ENCODE measurements at places on chromosomes 5 and 9. TPM values are rescaled to one million over a fixed set of nuclear protein-coding genes. Genes with fewer than 3 reads are reported as not detected.

SLC25A48 gene
- total RNA-seq, result not detected

KIAA0825 gene
- 1.3 TPM for total RNA-seq

CKMT2 gene
- total RNA-seq, result not detected

C9orf50 gene
- not detected for total RNA-seq

FST gene
- 13.4 TPM for total RNA-seq

OR1L1 gene
- total RNA-seq, result not detected

CDH6 gene
- not detected for total RNA-seq

- H3K4me1 ChIP-seq, result no peaks in the 10 kb centered on the region
- H3K4me3 ChIP-seq, result no peak overlapping the region
- DNase-seq, result no peak
- H3K27ac ChIP-seq, result no peak overlapping the region
- H3K36me3 ChIP-seq, result no peaks in the 10 kb centered on the region
These were observed 9.1 kb downstream of the CACFD1 start for GRCh38 chr9:133468777-133469421.

DNA sequence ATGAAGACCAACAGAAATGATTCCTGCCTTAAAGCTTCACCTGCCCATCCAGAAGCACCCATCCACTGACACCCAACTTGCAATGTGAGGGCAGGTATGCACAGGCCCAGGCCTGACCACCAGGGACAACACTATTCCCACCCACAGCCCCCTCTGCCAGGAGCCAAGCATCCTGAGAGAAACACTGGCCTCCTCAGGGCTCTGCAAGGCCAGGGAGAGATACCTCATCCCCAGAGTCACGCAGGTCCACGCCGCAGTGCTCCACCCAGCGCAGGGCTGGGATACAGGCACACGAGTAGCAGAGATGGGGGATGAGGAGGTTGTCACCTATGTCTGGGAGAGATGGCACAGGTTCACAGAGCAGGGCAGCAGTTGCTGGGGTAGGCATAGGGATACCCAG, 99.4 kb downstream of the PSD2 start:
- H3K4me1 ChIP-seq, result no peaks in the 10 kb centered on the region
- H3K27me3 ChIP-seq, result peaks cover 18% of the 10 kb centered on the region
- H3K4me3 ChIP-seq, result no peak overlapping the region
- H3K27ac ChIP-seq, result no peak overlapping the region

DNA sequence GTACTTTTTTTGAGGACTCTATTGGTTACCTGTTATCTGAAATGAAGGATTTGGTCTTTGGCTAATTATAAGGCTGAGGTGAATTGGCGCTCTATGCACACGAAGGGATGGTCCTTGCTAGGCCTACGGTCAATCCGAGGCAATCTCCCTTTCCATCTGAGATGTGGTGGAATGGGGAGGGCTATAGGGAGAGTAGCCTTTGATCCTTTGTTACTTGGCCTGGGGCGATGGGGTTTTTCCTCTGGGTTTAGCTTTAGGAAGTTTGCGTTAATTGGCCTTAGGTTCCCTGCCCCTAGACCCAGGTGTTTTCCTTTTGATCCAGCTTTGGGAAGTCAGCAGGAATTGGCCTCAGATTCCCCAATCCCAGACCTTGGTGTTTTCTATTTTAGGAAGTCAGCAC, 102.1 kb upstream of the C9orf72 start:
- H3K36me3 ChIP-seq, result no peaks in the 10 kb centered on the region
- H3K4me3 ChIP-seq, result no peak overlapping the region
- no peaks in the 10 kb centered on the region for H3K27me3 ChIP-seq
- H3K4me1 ChIP-seq, result no peaks in the 10 kb centered on the region
- H3K27ac ChIP-seq, result no peak overlapping the region
- DNase-seq, result no peak

DNA sequence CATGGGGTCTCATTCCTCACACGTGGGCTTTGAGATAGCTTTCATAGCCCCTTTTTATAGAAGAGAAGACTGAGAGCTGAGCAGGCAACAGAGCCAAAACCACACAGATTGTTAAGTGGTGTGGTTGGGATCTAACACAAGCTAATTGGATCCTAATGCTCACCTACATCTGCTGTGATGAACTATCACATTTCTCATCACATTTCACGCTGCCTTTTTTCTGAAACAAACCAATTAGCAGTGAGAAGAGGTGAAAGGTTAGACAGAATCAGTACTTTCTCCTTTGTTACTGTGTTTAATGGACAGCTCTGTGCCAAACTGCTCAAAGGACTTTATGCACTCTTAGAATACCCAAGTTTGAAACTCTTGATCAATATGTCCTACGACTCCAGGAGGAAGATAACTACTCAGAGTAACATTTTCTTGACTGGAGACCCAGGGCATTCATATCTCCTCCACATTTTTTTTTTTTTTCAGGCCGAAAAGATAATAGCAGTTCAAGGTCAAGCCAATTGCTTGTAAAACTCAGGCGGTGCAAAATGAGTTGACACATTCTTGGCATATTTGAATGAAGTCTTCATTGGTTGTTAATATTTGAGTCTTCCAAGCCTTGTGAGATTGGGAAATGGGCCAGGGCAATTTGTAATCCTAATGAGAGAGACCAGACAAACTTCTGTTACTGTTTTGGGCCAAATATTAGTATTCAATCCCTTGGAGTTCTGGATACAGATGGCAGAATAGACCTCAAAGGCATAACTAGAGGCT, 138.4 kb downstream of the KCTD16 start:
- no peak for DNase-seq
- H3K27me3 ChIP-seq, result no peaks in the 10 kb centered on the region
- no peaks in the 10 kb centered on the region for H3K4me1 ChIP-seq
- no peaks in the 10 kb centered on the region for H3K36me3 ChIP-seq

DNA sequence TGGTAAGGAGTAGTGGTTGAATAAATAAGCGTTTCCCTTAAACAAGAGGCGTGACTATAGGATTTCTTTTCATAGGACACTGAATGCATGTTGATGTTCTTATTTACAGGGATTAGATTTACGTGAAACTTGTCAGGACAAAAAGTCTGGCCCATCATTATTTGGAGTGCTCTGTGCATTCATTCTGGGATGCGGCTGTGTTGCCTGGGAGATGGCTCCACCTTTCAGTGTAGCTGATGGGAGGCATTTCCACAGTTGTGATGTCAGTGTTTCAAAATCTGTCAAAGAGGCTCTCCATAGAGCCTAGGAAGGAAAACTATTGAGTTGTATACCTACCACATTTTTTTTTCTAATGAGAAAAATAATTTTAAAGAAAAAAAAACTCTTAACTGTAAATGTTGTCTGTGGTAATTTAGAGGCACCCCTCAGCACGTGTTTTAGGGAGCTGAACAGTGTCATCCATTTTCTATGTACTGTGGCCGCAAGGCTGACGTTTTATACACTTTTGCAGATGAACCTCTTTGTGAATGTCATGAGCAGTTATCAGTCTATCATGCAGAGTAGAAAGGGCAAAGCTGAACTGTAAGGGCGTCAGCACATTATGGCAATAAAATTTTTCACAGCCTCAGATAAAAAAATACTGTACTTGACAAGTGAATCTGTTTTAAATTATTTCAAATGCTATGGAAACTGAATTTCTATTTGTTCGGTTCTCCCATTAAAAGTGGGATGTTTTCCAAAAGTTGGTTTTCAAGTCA, 202.7 kb downstream of the PBX3 start:
- no peaks in the 10 kb centered on the region for H3K4me1 ChIP-seq
- DNase-seq, result no peak
- H3K4me3 ChIP-seq, result no peak overlapping the region
- no peaks in the 10 kb centered on the region for H3K27me3 ChIP-seq
- no peaks in the 10 kb centered on the region for H3K36me3 ChIP-seq
- no peak overlapping the region for H3K27ac ChIP-seq

GRCh38 chr5:123351240-123351639, 72.0 kb downstream of the CEP120 start:
- no peaks in the 10 kb centered on the region for H3K27me3 ChIP-seq
- no peak overlapping the region for H3K4me3 ChIP-seq
- H3K4me1 ChIP-seq, result no peaks in the 10 kb centered on the region
- H3K27ac ChIP-seq, result no peak overlapping the region
- DNase-seq, result no peak

GRCh38 chr5:179270581-179271427, 74.5 kb downstream of the ADAMTS2 start:
- no peaks in the 10 kb centered on the region for H3K27me3 ChIP-seq
- H3K36me3 ChIP-seq, result no peaks in the 10 kb centered on the region
- H3K4me1 ChIP-seq, result no peaks in the 10 kb centered on the region
- DNase-seq, result no peak
- no peak overlapping the region for H3K27ac ChIP-seq
- H3K4me3 ChIP-seq, result no peak overlapping the region

DNA sequence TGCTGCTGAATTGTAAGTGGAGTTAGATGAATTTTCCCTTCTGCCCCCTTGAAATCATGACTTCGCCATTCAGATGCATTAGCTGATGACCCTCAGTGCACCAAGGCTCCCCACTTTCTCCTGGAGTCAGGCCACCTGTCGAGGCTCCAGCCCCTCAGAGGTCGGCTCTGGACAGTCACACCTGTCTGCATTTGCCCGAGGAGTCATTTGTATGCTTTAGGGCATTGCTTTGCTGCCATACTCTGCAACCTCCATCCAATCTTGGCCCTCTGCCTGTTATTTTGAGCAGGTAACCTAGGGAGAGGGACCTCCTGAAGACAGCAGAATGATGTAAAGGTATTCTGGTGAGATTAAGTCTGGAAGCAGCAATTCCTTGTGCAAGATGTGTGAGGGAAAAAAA, 144.8 kb downstream of the MACROH2A1 start:
- DNase-seq, result no peak
- no peaks in the 10 kb centered on the region for H3K36me3 ChIP-seq
- no peaks in the 10 kb centered on the region for H3K4me1 ChIP-seq
- no peaks in the 10 kb centered on the region for H3K27me3 ChIP-seq
- H3K27ac ChIP-seq, result no peak overlapping the region

DNA sequence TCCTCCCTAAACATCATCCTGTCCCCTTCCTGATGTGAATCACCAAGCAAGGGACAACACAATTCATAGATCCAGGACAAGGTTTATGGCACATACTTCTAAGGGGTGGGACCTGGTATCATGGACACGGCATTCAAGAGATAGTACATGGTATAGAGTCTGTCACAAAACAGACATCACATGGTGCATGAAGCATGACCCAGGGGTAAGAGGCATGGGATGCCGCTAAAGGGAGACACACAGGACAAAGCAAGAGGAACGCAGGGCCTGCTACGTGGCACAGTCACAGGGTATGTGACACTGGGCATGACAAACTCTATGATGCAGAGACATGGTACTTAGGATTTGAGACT, 20.7 kb downstream of the GSN start:
- peaks cover 55% of the 10 kb centered on the region for H3K4me1 ChIP-seq
- no peak overlapping the region for H3K4me3 ChIP-seq
- DNase-seq, result no peak
- H3K27ac ChIP-seq, result peak overlapping the region; percentile 93

DNA sequence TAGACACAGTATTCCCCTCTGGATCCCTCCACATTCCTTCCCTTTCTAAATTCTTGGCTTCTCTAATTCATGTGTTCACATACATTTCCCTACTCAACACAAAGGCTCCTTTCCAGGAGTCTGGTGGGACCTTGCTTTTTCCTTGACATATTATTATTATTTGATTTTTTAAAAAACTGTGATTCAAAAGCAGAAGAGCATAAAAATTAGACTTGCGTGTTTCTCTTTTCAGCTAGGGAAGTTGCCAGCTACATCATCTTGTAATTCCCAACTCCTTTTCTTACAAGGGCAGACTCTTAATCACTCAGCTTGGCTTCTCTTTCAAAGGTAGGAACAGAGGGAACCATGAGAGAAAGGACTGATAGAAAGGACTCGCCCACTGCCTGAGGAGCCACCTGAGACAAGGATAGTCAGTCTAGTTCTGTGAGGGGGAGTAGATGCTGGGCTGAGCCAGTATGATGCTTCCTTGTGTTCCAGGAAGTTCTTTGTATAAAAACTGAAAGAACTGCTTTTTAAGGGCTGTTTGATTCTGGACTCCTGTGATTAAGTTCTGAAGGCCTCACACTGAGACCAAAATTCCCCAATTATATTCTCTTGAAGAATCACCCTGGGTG, 51.0 kb upstream of the DPYSL3 start:
- no peak overlapping the region for H3K4me3 ChIP-seq
- H3K27ac ChIP-seq, result no peak overlapping the region
- peaks cover 4% of the 10 kb centered on the region for H3K4me1 ChIP-seq
- no peak for DNase-seq

- peak; percentile 54 for DNase-seq
- no peaks in the 10 kb centered on the region for H3K27me3 ChIP-seq
- no peak overlapping the region for H3K4me3 ChIP-seq
- H3K27ac ChIP-seq, result no peak overlapping the region
These were observed 273.4 kb downstream of the CSNK1G3 start for GRCh38 chr5:123785162-123786071.

DNA sequence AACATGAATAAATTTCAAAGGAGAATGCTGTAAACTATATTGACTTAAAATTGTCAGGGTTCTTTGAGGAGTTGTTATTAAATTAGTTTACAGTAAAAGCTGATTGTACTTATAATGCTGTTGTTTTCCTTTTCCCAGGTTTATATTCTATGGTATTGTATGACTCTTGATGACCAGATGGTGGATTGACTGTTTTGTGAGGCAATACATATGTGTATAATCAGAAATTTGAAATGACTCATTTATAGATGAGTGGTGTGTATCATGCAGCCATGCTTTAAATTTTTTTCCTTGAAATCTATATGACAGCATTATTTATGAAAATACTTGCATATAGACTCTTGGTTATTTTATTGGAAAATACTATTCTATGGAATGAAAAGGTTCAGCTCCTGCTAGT, 195.3 kb downstream of the CNTLN start:
- no peak overlapping the region for H3K4me3 ChIP-seq
- H3K27ac ChIP-seq, result no peak overlapping the region

DNA sequence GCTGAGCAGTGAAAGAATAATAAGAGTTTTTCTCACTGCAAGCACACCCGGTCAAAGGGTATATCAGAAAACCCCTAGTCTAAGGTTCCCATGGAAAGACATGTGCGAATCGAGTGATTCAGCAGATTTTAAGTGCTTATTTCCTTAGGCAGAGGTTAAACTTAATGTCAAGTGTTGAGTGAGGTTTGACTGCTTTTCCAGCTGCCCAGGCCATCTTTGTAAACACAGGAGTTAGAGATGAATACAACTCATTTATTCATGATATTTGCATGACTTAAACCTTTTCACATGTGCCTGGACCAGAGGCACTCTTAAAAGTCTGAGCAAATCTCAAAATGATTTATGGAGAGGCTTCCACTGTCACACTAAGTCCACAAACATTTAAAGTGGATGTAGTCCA, 137.8 kb upstream of the RGMB start:
- no peaks in the 10 kb centered on the region for H3K36me3 ChIP-seq
- H3K4me3 ChIP-seq, result no peak overlapping the region
- no peak overlapping the region for H3K27ac ChIP-seq
- peak; percentile 10 for DNase-seq
- H3K4me1 ChIP-seq, result no peaks in the 10 kb centered on the region

GRCh38 chr5:96079075-96079474, 117.4 kb upstream of the ELL2 start:
- peak overlapping the region; percentile 72 for H3K27ac ChIP-seq
- no peaks in the 10 kb centered on the region for H3K27me3 ChIP-seq
- DNase-seq, result peak; percentile 91
- peaks cover 47% of the 10 kb centered on the region for H3K4me1 ChIP-seq

All from endothelial cell of umbilical vein (primary cell).